ENCODE measurements at places on chromosomes 4 and X.

- no peak for DNase-seq
Observed at GRCh38 chr4:175509320-175509719, 302.7 kb downstream of the GPM6A start.

- no peak for DNase-seq
Observed at GRCh38 chr4:40848940-40849339, 99.2 kb downstream of the NSUN7 start.

GRCh38 chr4:77927991-77928925, 65.6 kb downstream of the MRPL1 start:
- DNase-seq = no peak

DNA sequence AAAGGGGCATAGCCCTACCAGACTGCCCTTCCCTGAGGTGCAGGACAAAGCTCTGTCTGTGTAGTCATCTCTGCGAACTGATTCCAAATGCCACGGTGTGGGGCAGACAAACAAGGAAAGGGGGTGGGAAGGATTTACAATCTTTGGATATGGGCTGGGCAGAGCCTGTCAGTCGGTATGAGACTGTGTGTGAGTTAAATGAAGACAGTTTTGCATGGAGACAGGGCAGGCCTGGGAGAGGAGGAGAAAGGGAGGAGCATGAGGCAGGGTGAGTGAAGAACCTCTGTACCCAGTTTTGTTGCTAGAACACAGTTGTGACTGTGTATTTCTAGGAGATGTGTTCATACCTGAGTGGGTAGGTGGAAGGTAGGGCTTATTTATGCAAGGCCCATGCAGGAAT, 59.4 kb upstream of the MSN start:
- DNase-seq = no peak

GRCh38 chr4:137467537-137467936, 64.8 kb downstream of the PCDH18 start:
- no peak for DNase-seq

DNA sequence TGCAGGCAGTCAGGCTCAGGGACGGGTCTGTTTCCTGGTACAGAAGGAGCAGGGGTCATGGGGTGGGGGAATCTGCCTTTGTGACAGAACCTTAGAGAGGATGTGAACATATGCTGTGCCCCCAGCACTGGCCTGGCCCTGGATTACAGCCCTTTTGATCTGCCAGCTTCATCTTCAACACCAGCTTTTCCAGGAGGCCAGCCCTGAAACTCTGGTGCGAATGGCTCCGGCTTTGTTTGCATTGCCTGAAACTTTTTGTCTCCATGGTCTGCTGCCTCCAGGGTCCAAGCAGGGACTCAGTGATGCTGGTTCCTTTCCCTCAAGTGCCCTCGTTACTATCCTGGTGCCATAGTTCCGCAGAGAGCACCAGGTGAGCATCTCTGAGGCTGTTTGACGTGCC, 2.1 kb downstream of the CNGA2 start:
- no peak for DNase-seq

- peak; percentile 6 for DNase-seq
Observed at GRCh38 chr4:112818594-112818965, 181.6 kb downstream of the LARP7 start.

GRCh38 chr4:184805462-184806228, 20.1 kb downstream of the ACSL1 start:
- DNase-seq = peak; percentile 54

DNA sequence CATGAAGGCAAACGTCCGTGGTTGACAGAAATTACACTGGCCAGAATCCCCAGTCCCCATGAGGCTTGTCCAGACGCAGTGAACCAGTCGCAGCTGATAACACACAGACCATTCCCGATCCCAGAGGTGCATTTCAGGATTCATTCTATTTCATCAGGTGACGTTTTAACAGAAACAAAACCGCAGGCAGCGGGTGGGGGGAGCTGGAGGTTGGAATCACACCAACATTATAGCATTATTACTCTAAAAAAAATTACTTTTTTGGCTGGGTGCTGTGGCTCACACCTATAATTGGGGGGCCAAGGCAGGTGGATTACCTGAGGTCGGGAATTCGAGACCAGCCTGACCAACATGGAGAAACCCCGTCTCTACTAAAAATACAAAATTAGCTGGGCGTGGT, 25.2 kb downstream of the NOP14 start:
- DNase-seq = no peak

DNA sequence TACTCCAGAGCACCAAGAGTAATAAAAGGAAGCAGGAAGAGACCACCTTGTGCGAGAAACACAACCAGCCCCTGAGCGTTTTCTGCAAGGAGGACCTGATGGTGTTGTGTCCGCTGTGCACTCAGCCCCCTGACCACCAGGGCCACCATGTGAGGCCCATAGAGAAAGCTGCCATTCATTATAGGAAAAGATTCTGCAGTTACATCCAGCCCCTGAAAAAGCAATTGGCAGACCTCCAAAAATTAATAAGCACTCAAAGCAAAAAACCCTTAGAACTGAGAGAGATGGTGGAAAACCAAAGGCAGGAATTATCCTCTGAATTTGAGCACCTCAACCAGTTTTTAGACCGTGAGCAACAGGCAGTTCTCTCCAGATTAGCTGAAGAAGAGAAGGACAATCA, 5.7 kb downstream of the TRIM75 start:
- DNase-seq = no peak

- DNase-seq = no peak
Observed at GRCh38 chr4:94978904-94979303, 221.1 kb downstream of the BMPR1B start.

DNA sequence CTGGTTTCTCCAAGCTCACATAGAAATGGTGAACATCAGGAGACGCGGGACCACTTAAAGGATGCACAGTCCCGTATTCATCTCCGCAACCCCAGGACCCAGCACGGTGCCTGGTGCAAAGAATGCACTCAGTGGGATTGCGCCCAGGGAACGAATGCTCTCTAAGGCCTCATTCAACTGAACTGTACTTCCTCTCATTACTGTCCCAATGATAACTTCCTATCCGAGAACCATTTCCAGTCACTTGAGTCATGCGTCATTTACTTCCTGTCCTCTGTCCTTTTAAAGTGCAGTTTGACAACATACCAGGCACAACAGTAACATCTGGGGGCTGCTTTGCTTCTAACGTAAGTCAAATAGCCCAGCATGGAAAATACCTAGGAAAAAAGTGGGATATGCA, 75.7 kb downstream of the RBM47 start:
- no peak for DNase-seq

DNA sequence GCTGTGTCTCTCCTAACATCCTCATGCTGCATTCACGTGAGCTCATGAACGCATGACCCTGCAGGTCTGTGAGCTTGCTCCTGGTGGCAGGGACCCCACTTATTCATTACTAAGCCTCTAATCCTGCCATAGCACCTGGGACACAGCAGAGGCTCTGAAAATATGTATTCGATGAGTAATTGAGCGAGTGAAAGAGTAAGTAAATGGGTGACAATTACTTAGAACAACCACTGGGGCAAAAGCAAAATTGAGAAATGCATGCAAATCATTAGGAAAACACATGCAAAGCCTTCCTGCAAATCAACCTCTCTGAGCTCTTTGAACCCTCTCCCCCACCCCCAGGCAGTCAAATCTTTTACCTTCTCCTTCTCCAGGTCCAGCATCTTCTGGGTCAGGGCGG, 23.6 kb upstream of the C4orf50 start:
- no peak for DNase-seq

DNA sequence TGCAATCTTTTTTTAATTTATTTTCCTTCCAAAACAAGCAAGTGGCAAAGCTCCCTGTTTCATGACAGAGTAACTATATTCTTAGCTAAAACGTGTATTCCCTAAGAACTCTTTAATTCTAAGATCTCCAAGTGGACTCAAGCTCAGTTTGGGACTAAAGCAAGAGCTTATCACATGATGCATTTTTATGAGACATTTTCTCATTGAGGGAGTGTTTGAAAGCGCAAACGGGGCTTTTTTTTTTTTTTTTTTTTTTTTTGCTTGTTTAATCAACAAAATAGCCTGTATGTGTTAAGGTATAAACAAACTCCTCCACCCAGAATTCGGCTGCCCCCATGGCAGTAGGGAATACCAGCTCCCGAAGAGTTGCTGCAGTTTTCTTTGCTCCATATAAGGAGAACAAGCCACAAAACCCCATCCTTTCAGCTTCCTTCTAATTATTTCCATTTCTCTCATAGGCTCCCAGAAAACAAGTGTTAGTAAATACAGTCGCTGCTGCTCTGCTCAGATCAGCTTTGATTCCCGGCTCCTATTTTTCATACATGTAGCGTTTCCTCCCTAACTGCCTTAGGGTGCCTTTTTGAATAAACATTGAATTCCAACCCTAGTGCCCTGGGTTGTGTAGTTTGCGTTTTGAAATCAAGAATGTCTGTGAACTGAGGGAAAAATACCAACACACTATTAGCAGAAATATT, 669 bp upstream of the PPARGC1A start:
- DNase-seq = no peak

- no peak for DNase-seq
Observed at GRCh38 chrX:72395237-72395636, 89.5 kb upstream of the CITED1 start.

DNA sequence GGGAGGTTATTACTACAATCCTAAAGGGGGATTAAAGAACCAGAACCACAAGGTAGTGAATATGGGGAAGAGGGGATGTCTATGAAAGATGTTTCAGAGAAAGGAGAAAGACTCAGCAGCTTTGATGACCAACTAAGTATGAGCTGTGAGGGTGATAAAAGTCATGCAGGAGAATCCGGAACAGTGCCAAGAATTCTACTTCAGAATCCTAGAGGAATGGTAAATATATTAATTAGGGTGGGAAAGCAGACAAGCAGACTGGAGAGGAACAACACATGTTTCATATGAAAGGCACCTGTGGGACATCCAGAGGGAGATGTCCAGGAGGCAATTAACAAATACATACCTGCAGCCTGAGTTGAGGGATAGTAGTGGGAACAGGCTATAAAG, 642.2 kb upstream of the DIPK2B start:
- no peak for DNase-seq

DNA sequence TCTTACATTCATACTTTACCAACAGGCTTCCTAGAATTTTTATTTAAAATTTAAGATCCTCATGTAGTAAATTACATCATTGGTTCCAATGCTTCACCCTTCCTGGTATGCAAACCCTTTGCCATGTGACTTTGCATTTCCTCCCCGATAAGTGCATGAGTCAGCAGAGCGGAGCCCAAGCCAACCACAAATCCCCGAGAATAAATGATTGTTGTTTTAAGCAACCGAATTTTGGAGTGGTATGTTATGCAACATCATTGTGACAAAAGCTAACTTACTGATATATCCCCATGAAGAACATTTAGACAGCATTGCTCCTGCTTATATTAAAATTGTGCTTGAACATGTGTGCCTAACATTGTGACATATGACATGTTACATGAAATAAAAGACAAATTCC, 199.4 kb upstream of the DDX53 start:
- DNase-seq = no peak

- no peak for DNase-seq
Observed at GRCh38 chr4:156295676-156296195, 342.1 kb upstream of the CTSO start.

- no peak for DNase-seq
Observed at GRCh38 chr4:147891476-147892115, 159.7 kb downstream of the ARHGAP10 start.

DNA sequence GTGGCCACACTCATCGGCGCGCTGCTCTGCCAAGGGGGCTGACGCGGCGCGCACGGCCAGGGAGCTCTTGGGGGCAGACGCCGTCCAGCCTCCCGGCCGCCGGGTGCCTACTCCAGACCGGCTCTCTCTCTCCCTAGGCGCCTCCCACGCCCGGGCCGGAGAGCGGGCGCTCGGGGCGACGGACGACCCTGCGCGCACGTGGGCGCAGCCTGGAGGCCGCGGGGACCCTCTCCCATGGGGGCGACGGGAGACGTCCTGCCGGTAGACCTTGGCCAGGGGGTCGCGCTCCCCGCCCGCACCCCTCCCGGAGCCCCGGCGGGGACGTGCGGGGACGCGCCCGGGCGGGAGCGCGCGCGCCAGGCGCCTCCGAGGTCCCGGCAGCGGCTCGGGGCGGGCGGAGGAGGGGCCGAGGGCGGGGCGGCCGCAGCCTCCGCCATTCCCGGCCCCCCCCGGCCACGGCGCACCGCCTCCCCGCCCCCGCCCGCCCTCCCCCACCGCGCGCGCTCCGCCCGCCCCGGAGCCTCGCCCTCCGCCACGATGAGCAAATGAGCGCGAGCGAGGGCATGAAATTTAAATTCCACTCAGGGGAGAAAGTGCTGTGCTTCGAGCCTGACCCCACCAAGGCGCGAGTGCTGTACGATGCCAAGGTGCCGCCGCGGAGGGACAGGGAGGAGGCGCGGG, at the start of gene MSL3:
Gene MSL3, plus strand, starts transcription at position 519 of the 681 bp plus-strand sequence. Its CDS starts 27 bp downstream, at position 546.
- no peak for DNase-seq

- DNase-seq = no peak
Observed at GRCh38 chr4:73615613-73616012, 4.6 kb downstream of the RASSF6 start.

- DNase-seq = no peak
Observed at GRCh38 chr4:174156239-174156826, 127.1 kb downstream of the FBXO8 start.

DNA sequence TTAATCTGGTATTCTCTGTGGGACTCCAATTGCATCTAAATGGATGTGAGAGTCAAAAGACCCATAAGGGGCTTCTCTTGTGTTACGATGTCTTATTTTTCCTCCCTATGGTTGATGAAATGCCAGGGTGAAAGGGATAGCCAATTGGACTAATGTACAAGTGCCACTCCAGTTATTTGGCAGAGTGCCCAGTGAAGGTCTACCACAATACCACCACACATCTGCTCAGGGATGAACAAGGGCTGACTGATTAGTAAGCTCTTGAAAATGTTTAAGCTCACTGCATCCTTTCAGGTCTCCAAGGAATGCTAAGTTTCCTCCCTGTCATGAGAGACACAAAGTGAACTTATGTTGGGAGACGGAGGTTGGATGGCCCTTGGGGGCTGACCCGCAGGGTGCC, 57.8 kb downstream of the HEPH start:
- DNase-seq = no peak

- no peak for DNase-seq
Observed at GRCh38 chrX:38879631-38880220, 78.5 kb downstream of the MID1IP1 start.

DNA sequence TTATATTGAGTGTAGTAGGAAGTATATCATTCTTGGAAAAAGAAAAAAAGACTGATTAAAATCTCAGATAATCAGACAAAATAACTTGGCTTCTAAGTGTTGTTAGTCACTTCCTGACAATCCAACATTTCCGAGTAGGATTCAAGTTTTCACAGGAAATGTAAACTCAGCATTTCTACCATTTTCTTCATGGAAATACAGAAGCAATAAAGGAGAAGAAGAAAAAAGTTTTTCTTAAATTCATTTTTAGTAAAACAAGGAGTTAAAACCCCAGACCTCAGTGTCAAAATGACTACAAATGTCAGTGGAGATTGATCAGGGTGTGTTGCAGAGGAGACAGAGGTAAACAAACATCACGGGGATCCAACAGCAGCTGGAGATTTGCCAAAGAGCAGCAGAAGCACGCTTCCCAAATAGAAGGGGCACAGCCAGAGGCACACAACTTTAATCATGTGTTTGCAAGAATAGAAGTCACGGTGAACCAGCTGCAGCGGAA, 129.3 kb upstream of the FAM9B start:
- DNase-seq = no peak

Data from caudate nucleus (tissue), 63 donors.